ENCODE measurements at places on chromosomes 5 and 9.

DNA sequence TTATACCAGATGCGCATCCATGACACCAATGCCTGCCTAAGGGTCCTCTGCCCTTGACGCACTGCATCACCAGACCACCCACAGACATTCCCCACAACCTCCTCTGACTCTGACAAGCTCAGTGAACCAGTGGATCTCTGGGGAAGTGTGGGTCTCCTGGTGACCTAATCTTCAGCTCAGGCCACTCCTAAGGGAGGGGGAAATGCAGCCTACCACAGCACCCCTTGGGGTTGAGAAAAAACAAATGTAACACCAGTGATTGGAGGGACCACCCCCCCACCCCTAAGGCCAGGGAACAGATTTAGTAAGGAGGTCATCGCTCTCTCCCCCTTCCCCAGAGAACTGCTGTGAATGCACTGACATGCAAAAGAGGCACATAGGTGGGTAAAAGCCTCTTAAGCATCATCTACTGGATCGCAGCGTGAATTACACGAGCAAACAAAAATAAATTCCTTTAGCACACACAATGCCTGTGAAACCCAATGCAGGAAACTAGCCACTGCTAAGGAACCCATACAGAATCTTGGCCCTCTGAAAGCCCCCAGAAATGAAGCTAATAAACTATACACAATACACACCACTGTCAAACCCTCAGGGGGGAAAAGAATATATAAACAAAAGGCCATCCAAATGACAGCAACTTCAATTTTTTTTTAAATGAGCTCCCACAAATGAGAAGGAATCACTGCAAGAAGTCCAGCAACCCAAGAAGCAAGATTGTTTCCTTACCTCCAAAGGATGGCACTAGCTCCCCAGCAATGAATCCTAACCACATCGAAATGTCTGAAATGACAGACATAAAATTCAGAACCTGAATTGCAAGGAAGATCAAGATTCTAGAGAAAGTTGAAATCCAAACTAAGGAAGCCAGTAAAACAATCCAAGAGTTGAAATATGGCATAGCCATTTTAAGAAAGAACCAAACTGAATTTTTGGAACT is 513.7 kb upstream of the PTGER4 start:
- H3K4me1 ChIP-seq, result no peaks in the 10 kb centered on the region
- H3K4me3 ChIP-seq, result no peak overlapping the region
- no peaks in the 10 kb centered on the region for H3K27me3 ChIP-seq

DNA sequence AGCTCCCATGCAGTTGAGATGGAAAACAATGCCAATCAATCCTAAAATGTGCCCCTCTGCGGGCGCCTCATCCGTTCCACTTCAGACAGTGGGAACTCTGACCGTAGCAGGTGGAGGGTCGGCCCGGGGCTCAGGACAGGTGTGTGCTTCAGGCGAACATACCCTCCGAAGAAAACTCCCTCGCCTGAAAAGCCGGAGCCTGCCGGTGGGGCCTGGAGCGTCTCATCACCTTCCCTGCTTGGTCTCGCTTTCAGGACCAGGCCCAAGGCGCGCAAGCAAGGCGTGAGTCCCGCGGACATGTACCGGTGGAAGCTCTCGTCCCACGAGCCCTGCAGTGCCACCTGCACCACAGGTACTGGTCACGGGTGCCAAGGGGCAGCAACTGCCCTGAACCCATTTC is 26.4 kb downstream of the ADAMTSL2 start:
- H3K27ac ChIP-seq, result no peak overlapping the region
- DNase-seq, result no peak
- no peak overlapping the region for H3K4me3 ChIP-seq
- H3K27me3 ChIP-seq, result peaks cover 22% of the 10 kb centered on the region

- H3K27ac ChIP-seq, result no peak overlapping the region
- no peak overlapping the region for H3K4me3 ChIP-seq
- H3K4me1 ChIP-seq, result no peaks in the 10 kb centered on the region
- no peak for DNase-seq
- peaks cover 16% of the 10 kb centered on the region for H3K36me3 ChIP-seq
Observed at GRCh38 chr5:131706281-131706680, 71.3 kb upstream of the RAPGEF6 start.

GRCh38 chr5:51279983-51280706 is 103.1 kb upstream of the ISL1 start:
- H3K27ac ChIP-seq, result no peak overlapping the region
- H3K27me3 ChIP-seq, result no peaks in the 10 kb centered on the region
- no peak overlapping the region for H3K4me3 ChIP-seq
- no peaks in the 10 kb centered on the region for H3K4me1 ChIP-seq

- H3K27me3 ChIP-seq, result no peaks in the 10 kb centered on the region
- no peak overlapping the region for H3K27ac ChIP-seq
- no peaks in the 10 kb centered on the region for H3K4me1 ChIP-seq
- no peaks in the 10 kb centered on the region for H3K36me3 ChIP-seq
Observed at GRCh38 chr9:31574006-31574765, 810.3 kb upstream of the ACO1 start.

- no peaks in the 10 kb centered on the region for H3K4me1 ChIP-seq
- H3K27me3 ChIP-seq, result no peaks in the 10 kb centered on the region
- H3K4me3 ChIP-seq, result no peak overlapping the region
- peaks cover 3% of the 10 kb centered on the region for H3K36me3 ChIP-seq
- H3K27ac ChIP-seq, result no peak overlapping the region
- no peak for DNase-seq
Observed at GRCh38 chr5:87347272-87347671, 65.5 kb downstream of the CCNH start.

- H3K4me1 ChIP-seq, result peaks cover 7% of the 10 kb centered on the region
- no peak overlapping the region for H3K4me3 ChIP-seq
- DNase-seq, result no peak
- H3K36me3 ChIP-seq, result no peaks in the 10 kb centered on the region
- H3K27ac ChIP-seq, result no peak overlapping the region
Observed at GRCh38 chr5:160366230-160366629, 4.2 kb downstream of the C1QTNF2 start.

- DNase-seq, result no peak
- no peaks in the 10 kb centered on the region for H3K27me3 ChIP-seq
- H3K4me3 ChIP-seq, result no peak overlapping the region
- peaks cover 3% of the 10 kb centered on the region for H3K4me1 ChIP-seq
Observed at GRCh38 chr5:125249400-125249799, 503.0 kb upstream of the ZNF608 start.

- no peaks in the 10 kb centered on the region for H3K36me3 ChIP-seq
- no peak for DNase-seq
- no peaks in the 10 kb centered on the region for H3K4me1 ChIP-seq
- no peak overlapping the region for H3K27ac ChIP-seq
- H3K27me3 ChIP-seq, result no peaks in the 10 kb centered on the region
Observed at GRCh38 chr5:124355928-124356327, 390.5 kb downstream of the ZNF608 start.

GRCh38 chr5:14716755-14717752 is 52.5 kb downstream of the OTULIN start:
- no peak overlapping the region for H3K27ac ChIP-seq
- H3K4me3 ChIP-seq, result no peak overlapping the region
- DNase-seq, result no peak
- H3K36me3 ChIP-seq, result peaks cover 35% of the 10 kb centered on the region
- peaks cover 8% of the 10 kb centered on the region for H3K4me1 ChIP-seq

DNA sequence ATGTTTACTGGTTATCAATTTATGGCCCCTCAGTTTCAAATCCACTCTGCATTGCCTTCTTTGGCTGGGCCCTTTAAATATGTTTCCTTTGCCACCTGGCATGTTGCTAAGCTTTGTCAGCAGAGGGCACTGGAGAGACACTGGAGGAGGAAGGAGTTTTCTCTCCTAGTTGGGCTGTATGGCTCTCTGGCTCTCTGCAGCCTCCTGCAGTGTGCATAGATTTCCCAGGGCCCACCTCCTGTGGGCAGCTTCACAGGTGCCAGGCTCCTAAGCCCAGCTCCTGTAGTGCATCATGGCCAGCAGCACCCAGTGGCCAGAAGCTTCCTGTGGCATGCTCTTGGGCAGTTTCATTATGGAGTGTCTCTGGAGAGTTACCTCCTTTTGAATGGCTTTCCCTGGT is 23.3 kb downstream of the CAVIN4 start:
- peak; percentile 67 for DNase-seq
- peaks cover 3% of the 10 kb centered on the region for H3K4me1 ChIP-seq
- no peak overlapping the region for H3K4me3 ChIP-seq
- no peaks in the 10 kb centered on the region for H3K36me3 ChIP-seq

DNA sequence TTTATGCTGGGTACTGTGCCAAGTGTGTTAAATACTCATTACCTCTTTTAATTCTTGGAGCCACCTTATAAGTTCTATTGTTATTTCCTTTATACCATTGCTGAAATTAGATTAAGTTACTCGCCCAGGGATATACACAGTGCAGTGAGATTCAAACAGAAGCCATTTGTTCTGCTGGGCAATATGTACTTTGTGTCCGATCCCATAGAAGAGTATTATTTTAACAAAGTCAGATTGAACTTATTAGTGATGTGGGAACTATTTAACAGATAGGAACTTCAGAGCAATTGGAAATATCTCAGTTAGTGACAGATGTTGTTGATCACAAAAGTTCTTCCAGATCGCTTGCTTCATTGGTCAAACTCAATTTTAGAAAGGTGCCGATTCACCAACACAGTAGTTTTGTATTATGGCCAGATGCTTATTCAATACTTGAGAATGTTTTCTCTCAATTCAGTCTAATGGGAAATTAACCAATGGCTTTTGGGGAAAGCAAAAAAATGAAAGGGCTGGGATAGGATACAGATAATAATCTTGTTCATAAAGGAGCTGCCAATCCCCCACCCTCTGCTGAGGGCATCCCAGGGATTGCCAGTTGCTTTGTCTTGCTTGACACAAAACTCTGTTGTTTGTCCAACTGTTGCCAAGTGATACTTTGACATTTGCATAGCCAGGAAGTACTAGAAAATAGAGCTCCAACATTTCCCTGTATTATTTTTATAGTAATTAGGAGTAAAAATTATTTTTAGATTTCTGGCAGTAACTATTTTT is 94.8 kb upstream of the SEMA6A start:
- H3K27ac ChIP-seq, result no peak overlapping the region
- no peaks in the 10 kb centered on the region for H3K36me3 ChIP-seq
- no peaks in the 10 kb centered on the region for H3K27me3 ChIP-seq
- no peak for DNase-seq
- H3K4me1 ChIP-seq, result peaks cover 5% of the 10 kb centered on the region

Measured in mesenchymal stem cell (in vitro differentiated cells and primary cell).